PC-3 (cell line): ENCODE measurements at places on chromosomes 1 and 21. TPM values are rescaled to one million over a fixed set of nuclear protein-coding genes. Genes with fewer than 3 reads are reported as not detected.
A peak's percentile ranks its signal among the peaks of the same experiment; 100 is the strongest.

- H3K27me3 ChIP-seq: 0 out of 2 replicates have a peak, but pooled peaks cover 11% of the 10 kb centered on the region
- H3K36me3 ChIP-seq: no peaks in the 10 kb centered on the region
- peaks cover 13% of the 10 kb centered on the region for H3K4me1 ChIP-seq
- DNase-seq: no peak
- H3K4me3 ChIP-seq: no peak within 1 kb of the TSS
These were observed at the start of gene CACNA1S for GRCh38 chr1:201112173-201112731. CACNA1S (minus strand) TSS chr1:201112426; CDS start chr1:201112339, 87 bp downstream.

DNA sequence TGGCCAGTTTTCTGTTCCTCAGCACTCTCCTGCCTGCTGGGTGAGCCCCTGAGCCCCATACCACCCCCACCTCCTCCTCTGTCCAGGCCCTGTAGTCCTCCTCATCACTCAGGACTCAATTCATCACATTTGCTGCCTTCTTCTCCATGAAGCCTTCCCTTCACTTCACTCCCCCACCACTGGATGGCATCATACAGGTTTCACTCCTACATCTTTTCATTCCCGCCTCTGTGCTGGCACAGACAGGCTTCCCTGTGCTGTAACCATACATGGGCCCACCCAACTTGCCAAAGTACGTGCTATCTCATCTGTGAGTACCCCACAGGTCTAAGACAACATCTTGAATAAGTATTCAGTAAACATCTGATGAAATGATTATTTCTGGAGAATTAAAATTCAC, 56.9 kb downstream of the SLC45A1 start:
- peaks cover 9% of the 10 kb centered on the region for H3K4me1 ChIP-seq
- H3K27me3 ChIP-seq: no peaks in the 10 kb centered on the region
- DNase-seq: peak; percentile 66
- H3K27ac ChIP-seq: no peak overlapping the region

DNA sequence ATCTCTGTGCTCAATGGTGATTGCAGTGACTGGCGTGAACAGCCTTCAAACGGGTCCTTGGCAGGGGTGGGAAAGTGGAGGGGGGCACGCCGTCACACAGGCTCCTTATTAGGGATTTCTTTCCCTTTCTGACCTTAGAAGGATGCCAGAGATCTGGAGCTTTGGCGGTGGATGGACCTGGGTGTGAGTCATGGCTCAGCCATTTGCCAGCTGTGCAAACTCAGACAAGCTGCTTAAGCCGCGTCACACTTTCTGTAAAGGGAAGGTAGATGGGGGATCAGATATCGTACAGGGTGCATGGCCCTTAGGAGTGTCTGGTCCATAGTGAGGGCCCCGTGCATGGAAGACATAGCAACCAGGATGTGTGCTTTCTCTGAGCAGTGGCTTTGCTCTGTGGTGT, 48.3 kb upstream of the C1orf174 start:
- no peak overlapping the region for H3K27ac ChIP-seq
- DNase-seq: peak; percentile 83
- no peaks in the 10 kb centered on the region for H3K36me3 ChIP-seq
- H3K4me3 ChIP-seq: no peak overlapping the region

DNA sequence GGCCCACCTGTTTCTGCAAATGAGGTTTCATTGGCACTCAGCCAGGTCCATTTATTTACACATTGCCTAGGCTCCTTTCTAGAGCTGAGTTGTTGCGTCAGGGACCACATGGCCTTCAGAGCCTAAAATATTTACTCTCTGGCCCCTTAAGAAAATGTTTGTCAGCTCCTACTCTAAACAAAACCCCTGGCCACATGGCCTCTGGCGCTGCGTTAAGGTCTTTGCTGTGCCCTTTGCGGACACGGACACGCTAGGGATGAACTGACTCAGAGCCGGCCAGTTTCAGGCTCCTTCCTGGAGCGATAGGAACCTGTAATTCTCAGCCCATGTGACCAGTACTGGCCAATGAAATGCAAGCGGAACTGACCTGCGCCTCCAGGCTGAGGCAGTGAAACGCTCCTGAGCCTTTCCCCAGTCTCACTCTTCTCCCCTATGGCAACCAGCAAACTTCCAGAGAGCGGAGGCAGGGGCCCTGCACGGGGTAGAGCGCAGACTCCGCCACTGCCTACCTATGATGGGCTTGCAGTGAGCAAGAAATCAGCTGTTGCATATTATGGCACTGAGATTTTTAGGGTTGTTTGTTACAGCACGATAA, 160.3 kb downstream of the ETS2 start:
- no peak overlapping the region for H3K27ac ChIP-seq
- no peaks in the 10 kb centered on the region for H3K27me3 ChIP-seq
- no peak overlapping the region for H3K4me3 ChIP-seq

- DNase-seq: no peak
- H3K27me3 ChIP-seq: no peaks in the 10 kb centered on the region
- H3K4me1 ChIP-seq: peaks cover 11% of the 10 kb centered on the region
- H3K36me3 ChIP-seq: no peaks in the 10 kb centered on the region
These were observed 3.3 kb upstream of the UTP11 start for GRCh38 chr1:38009088-38009840.

DNA sequence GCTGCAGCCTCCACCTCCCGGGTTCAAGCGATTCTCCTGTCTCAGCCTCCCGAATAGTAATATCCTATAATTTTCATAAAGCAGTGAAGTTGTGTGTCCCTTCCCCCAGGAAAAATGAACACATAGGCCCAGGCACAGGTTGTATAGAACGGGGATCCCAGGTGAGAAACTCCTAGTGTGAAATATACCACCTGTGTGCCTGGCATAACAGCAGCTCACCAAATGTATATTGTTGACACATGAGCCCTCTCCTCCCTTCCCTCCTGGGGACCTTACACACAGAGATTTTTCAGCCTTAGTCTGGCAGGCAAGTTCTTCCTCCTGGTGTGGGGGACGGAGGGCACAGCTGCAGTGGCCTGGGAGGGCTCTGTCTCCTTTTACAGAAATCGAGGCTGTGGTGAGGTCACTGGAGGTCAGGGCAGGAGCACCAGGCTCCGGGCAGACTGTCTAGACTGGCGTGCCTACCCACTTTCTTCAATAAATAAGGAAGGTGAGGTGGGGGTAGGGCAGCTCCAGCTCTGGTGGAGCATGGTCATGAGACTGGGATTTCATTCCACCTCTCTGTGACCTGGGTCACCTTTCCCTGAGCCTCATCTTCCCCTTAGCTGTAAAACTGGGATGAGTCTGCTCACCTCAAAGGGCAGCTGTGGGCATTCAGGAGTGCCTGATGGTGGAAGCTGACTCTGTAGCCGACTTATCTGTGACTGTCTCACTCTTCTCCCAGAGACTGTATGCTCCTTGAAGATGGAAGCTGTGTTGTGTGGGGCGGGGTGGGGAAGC, 14.3 kb downstream of the RCC1 start:
- H3K36me3 ChIP-seq: peaks cover 7% of the 10 kb centered on the region
- H3K4me3 ChIP-seq: peak overlapping the region; percentile 14; the same call in 1 of the 2 replicates
- H3K27me3 ChIP-seq: no peaks in the 10 kb centered on the region
- no peak for DNase-seq

DNA sequence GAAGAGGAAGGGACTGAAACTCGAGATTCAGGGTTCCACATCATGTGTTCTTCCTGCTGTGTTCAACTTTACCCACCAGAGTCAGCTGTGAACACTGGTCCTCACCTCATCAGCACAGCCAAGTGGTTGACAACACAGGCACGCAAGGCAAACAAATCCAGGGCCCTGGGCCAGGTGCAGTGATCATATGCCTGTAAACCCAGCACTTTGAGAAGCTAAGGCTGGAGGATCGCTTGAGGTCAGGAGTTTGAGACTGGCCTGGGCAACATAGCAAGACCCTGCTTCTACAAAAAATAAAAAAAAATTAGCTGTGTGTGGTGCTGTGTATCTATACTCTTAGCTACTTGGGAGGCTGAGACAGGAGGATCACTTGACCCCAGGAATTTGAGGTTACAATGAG, 8.4 kb upstream of the XKR8 start:
- H3K4me3 ChIP-seq: no peak overlapping the region
- no peaks in the 10 kb centered on the region for H3K36me3 ChIP-seq
- H3K4me1 ChIP-seq: no peaks in the 10 kb centered on the region

GRCh38 chr1:184272175-184272866, 114.5 kb upstream of the C1orf21 start:
- no peaks in the 10 kb centered on the region for H3K4me1 ChIP-seq
- no peaks in the 10 kb centered on the region for H3K27me3 ChIP-seq
- no peaks in the 10 kb centered on the region for H3K36me3 ChIP-seq
- DNase-seq: no peak

UBASH3A gene
- total RNA-seq: 1.0 TPM in 1 of 2 replicates, not detected in the other

CR1 gene
- total RNA-seq: not detected in 2 replicates

USH2A gene
- not detected in 2 replicates for total RNA-seq
